Stimulated activated CD4-positive, alpha-beta T cell treated with anti-CD3 and anti-CD28 coated beads, Interleukin-1b, Interleukin-23, amount 100 ng/mL, for 48 hours (primary cell): ENCODE measurements at places on chromosomes 13 and 19.

DNA sequence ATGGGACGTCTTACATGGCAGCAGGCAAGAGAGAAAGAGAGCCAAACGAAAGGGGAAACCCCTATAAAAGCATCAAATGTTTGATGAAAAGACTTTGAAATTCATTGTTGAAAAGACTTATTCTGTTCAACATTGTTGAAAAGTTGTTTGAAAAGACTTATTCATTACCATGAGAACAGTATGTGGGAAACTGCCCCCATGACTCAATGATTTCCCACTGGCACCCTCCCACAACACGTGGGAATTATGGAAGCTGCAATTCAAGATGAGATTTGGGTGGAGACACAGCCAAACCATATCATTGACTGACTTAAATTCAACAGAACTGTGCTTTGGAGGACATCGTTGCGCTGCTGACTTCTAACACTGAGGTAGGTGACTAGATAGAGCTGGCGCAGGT is 48.0 kb upstream of the RCBTB2 start:
- no peak for DNase-seq

GRCh38 chr13:40476175-40476958 is 190.1 kb downstream of the FOXO1 start:
- DNase-seq: no peak

- DNase-seq: no peak
Observed at GRCh38 chr19:48900477-48901406, 630 bp downstream of the NUCB1 start.

- DNase-seq: no peak
Observed at GRCh38 chr19:19064098-19064722, 416 bp downstream of the SLC25A42 start.

DNA sequence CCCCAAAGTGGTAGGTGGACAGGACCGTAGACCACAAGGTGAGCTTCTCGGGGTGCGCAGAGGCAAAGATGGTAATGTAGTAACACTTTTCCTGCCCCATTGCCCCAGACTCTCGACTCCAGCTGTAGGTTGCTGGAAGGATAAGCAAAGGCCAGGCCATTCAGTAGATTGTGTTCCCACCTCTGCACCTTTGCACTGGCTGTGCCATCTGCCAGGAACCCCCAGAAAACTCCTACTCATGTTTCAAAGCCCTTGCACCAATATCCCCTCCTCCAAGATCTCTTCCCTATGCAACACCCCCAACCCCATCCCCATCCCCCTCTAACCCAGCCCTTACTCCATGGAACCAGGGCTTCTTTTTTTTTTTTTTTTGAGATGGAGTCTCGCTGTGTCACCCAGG is 18.3 kb downstream of the IL12RB1 start:
- DNase-seq: no peak

DNA sequence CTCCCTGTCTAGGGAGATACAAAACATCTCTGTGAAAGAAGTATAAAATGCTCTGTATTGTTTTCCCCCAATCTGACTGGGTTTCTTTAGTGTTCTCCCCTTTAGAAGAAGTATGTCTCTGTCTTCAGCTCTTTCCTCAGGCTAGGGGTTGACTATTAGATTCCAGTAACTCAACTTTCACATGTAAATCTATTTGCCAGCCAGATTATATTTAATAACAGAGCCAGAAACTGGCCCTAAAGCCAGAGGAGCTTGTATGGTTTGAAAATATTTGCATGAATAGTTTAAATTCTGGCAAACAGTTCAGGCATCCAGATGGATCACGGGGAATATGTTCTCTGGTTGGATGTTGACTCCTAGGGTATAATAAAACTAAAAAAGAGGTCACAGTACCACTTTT is 22.3 kb upstream of the CYSLTR2 start:
- no peak for DNase-seq

GRCh38 chr13:107202371-107203023 is 634.6 kb upstream of the ARGLU1 start:
- no peak for DNase-seq

DNA sequence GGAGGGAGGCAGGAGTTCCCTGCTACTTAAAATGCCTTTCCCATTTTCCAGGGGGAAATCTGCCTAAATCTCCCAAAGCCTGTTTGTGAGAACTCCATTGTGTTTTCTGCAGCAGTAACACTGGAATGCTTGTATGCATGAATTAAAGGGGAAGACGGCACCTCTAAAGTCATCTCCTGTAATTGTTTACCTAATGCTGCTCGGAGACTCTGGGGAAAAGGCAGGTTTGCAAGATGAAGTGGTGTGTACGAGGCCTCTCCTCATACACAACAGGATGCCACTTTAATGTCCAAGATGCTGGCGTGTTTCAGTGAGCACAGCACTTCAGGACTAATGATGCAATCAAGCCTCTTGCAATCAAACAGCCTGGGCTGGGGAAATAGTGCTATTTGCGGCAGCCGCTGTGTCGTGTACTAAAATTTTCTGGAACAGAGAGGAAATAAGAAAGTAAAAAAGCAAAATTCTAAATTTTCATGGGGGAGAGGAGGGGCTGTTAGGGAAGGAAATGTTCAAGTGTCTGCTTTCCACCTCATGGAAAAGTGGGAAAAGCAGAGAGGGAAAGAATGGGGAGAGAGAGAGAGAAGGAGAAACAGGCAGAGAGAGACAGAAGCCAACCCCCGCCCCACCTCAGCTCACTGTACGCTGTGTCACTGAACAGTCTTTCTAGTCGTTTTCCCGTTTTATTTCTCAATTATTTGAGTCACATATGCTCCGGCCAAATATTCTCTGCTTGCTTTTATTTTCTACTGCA is 32.9 kb downstream of the TSHZ3 start:
- DNase-seq: no peak

- DNase-seq: no peak
Observed at GRCh38 chr19:19259741-19260140, 13.4 kb downstream of the TM6SF2 start.

DNA sequence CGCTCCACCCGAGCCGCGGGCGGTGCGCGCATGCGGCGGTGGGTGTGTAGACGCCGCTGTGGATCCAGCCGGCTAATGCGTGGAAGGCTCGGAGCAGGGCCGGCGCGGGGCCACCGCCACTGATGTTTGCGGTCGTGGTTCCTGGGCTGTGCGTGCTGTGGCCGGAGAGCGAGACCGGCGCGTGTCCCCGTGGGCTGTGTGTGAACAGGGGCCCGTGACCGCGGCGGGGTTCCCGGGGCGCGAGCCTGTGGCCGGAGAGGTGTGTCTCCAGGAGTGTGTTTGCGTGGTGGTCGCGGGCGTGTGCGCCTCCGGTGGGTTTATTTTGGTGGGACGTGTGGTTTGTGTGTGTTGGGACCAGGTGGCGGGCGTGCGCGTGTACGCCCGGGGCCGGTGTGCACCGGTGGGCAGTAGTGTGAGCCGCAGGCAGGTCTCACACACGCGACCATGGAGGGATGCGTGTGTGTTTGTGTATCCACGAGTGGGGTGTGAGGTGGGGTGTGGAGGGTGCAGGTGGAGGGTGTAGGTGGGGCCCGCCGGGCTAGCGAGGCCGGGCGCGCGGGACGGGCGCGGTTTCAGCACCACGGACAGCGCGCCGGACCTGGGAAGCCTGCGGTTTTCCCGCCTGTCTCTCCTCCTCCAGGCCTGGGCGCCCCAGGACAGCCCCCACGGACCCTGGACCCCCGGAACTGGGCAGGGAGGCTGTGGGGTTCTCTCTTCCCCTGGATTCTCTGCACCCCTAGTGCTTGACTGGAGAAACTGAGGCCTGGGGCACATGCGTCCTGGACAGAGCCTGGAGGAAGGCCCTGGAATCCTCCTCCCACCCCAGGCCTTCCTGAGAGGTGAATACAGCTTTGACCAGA is 1.6 kb downstream of the HCN2 start:
- DNase-seq: no peak

DNA sequence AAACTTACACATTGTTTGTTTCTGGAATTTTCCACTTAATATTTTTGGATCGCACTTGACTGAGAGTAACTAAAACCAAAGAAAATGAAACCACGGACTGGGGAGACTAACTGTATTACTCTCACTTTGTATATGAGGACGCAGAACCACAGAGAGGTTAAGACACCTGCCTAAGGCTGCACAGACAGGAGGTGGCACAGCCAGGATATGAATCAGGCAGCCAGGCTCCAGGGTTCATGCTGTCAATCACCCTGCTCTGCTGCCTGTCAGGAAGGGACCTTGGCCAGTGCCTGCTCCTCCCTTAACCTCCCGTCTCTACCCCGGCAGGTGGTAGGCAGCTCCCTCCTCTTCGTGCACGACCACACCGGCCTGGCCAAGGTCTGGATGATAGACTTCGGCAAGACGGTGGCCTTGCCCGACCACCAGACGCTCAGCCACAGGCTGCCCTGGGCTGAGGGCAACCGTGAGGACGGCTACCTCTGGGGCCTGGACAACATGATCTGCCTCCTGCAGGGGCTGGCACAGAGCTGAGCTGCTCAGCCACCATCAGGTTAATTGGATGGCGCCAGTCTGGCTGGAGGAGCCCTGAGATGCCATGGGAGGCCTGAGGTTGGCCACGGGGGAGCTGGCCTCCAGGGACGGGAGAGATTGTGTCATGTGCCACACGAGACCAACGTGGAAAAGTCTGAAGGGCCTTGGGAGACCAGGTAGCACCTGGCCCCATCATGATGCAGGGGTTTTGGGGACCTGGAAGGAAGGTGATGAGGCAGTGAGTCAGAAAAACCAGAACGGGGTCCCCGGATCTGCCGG is 11.0 kb downstream of the ACTMAP start:
- DNase-seq: no peak

GRCh38 chr13:94419304-94419924 is 60.1 kb downstream of the DCT start:
- peak; percentile 73 for DNase-seq

- DNase-seq: no peak
Observed at GRCh38 chr19:8265872-8266271, 42.3 kb downstream of the CD320 start.

- DNase-seq: peak; percentile 80
Observed at GRCh38 chr19:48674921-48675824, 2.4 kb upstream of the NTN5 start.

DNA sequence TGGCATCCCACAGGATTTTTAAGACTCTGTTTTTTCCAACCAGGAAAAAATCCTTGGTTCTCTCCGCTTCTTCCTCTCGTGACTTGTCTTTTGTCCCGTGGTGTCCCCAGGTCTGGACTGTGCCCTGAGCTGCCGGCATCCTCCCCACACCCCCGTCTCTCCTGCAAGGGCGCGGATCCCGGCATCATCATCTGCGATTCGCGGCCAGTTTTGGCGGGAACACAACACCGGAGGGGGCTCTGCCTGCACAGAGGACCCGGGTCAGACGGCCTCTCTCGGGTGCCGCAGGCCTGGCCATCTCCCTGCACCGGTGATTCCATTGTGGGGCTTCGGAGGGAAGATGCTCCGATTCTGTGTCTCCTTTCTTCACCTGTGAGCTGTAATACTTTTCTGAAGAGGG is 18.8 kb upstream of the GAS6 start:
- no peak for DNase-seq

GRCh38 chr19:40257096-40257517 is 28.0 kb downstream of the AKT2 start:
- no peak for DNase-seq

GRCh38 chr13:44191103-44191502 is 182.5 kb upstream of the SERP2 start:
- DNase-seq: no peak

GRCh38 chr13:93726173-93726957 is 499.8 kb downstream of the GPC6 start:
- DNase-seq: no peak

DNA sequence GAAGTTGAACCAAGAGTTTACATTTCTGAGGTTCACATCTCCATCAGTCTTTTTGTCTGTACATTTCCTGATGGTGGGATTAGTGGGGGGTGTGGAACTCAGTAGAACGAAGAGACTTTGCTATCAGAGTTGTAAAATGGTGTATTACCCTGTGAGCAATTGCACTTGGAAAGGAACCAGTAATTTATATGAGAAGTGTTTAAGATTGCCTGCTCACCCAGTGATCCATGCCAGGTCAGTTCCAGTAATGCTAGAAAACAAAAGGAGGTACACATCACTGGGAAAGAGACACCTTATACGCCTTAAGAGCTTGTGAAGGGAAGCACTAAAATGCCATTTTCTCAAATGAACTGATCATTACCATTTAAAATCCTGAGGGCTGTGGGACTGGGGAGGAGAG is 7.5 kb upstream of the DACH1 start:
- DNase-seq: no peak

DNA sequence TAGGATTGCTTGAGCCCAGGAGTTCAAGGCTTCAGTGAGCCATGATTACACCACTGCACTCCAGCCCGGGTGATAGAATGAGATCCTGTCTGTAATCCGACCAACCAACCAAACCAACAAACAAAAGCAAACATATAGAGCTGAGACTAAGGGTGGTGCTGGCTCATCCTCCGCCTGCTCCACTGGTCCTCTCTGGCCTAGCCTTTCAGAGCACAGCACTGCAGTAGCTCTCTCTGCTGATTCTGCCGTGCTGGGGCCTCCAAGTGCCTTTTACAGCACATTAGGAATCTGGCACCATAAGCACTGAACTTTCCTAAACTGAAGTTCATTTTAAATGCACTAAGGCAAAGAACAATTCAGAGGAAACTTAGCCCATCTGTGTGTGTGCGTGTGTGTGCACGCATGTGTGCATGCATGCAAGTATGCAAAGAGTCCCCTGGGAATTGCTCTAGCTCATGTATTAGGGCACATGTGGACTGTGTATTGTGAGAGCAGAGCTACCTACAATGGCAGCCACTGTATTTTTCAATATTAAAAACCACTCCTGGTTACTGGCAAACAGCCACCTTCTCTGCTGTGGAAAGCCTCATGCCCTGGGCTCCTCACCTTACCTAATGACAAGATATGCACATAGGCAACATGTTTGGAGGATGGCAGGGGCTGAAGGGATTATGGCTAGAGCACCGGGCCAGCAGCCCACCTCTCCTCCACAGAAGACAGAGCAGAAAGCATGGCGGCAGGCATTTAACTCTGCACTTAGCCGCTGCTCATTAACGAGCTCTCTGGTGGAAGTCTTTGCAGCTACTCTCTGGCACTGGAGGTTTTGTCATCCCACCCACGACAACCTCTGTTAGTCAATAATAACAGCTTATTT is 223.1 kb upstream of the TSHZ3 start:
- no peak for DNase-seq

DNA sequence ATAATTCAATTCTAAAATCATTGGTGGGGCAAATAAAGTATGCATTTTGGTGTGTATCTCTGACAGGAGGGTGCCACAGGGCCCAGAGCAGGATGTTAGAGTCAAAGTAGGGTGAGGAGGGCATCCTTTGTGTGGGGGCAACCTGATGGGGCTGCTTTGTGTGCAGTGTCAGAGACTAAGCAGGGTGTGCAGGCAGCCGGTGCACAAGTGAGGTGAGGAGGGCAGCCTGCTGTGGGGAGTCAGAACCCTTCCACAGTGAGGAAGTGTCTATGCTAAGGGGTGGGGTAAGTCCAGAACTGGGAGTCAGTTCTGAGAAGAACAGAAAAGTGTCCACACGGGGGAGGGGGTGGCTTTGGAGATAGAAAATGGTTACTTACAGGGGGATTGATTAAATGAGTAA is 40.7 kb downstream of the RB1 start:
- no peak for DNase-seq

DNA sequence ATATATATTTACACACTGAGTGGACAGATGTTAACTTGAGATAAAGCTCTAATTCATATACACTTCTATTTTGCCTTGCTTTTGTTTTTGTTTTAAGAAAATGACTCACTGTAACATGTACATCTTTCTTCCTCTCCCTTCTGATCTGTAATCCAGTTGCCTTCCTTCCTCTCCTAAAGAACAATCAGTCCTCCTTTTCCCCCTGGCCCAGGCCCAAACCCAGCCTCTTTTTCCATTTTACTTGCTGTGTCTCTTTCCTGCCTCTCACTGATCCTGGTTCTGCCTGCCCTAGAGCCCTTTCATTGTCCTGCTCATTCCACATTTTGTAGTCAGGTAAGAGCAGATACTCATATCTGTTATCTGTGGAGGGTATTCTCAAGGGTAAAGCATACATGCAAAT is 50.8 kb downstream of the ZAR1L start:
- DNase-seq: no peak

- DNase-seq: no peak
Observed at GRCh38 chr13:46170268-46170667, 11.7 kb downstream of the LCP1 start.
